ENCODE measurements at places on chromosomes 13 and 19. TPM values are rescaled to one million over a fixed set of nuclear protein-coding genes. Genes with fewer than 3 reads are reported as not detected.

DNA sequence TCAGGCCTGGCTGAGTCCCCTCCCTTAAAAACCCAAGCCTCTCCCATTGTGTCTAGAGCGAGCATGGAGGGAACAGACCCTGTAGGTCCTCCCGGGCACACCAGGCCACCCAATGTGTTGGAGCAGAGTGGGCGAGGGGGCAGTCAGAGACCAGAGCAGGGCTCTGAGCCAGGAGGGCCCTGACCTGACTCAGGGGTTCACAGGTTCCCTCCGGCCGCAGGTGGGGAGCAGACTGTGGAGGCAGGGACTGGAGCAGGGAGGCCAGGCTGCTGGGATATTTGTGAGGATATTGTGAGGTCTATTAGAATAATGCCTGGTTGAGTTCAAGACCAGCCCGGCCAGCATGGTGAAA, 1.6 kb upstream of the TYROBP start:
- DNase-seq, result no peak

GRCh38 chr19:35351411-35352176, 3.9 kb downstream of the FFAR1 start:
- no peak for DNase-seq

GRCh38 chr19:55471266-55471665, 5.2 kb upstream of the ZNF628 start:
- no peak for DNase-seq

GRCh38 chr13:94233401-94233800, 246.1 kb downstream of the DCT start:
- DNase-seq, result no peak

GRCh38 chr19:31519908-31520307, 170.7 kb upstream of the TSHZ3 start:
- no peak for DNase-seq

DNA sequence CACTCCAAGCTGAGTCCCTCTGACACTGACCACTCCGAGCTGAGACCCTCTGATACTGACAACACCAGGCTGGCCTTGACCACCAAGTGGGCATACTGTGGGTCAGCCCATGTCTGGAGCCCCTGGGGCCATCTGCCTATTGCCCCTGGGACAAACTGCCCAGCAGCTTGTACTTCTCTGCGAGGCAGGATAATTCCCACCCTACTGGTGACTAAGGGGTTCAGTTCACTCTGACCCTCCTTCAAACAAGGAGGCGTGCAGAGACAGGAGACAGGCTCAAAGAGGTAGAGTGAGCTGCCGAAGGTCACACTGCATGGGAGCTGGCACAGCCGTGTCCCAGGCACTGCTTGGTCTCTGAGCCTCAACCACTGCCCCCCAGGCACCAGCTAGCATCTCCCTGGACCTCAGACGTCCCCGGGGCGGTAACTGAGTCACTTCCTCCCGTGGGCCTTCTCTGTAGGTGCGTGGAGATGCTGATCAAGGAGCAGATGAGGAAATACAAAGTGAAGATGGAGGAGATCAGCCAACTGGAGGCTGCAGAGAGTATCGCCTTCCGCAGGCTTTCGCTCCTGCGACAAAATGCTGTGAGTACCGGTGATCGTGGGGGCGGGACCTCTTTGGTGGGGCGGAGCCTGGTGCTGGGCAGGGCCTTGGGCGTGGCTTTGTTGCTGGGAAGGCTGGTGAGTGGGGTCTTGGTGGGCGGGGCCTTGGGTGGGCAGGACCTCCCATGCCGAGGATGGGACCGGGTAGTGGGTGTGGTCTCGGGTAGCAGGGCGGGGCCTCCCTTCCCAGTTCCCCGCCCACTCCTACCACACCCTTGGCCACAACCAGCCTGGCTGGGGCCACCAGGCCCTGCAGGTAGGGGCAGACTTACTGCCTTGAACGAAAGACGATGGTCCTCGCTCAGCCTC, 5.8 kb upstream of the USE1 start:
- DNase-seq, result no peak

- no peak for DNase-seq
Observed at GRCh38 chr13:82010780-82011179, 1669.9 kb upstream of the SPRY2 start.

- DNase-seq, result no peak
Observed at GRCh38 chr13:30294004-30294403, 13.3 kb downstream of the KATNAL1 start.

GRCh38 chr13:86051134-86052103, 252.2 kb upstream of the SLITRK6 start:
- DNase-seq, result no peak

DNA sequence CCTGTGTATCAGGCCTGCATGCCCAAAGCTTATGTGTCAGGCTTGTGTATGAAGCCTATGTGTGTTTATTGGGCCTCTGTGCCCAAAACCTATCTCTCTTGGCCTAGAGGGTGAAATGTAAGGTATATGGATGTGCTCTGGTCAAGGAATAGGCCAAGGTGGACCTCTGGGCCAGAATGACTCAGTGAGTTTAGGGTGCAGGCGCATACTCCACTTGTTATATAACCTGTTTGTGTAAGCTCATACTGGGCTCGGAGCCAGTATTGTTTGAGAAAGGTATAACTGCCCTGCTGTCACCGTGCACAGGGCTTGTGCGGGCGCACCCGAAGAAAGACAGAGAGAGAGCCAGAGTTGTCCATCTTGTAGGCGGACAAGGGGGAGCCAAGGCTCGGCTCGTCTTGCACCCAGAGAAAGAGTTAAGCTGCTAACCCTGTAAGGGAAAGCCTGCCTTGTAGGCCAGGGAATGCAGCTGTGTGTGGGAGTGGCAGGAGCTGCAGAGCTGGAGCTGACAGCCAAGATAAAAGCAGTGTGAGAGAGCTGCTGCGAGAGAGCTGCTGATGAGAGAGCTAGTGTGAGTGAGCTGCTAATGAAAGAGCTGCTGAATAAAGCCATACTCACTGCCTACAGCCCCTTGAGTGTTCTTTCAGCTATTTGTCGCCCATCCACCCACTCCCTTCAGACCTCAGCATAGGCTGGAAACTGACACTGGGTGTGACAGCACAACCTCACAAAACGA, 43.4 kb upstream of the N4BP2L1 start:
- no peak for DNase-seq

DNA sequence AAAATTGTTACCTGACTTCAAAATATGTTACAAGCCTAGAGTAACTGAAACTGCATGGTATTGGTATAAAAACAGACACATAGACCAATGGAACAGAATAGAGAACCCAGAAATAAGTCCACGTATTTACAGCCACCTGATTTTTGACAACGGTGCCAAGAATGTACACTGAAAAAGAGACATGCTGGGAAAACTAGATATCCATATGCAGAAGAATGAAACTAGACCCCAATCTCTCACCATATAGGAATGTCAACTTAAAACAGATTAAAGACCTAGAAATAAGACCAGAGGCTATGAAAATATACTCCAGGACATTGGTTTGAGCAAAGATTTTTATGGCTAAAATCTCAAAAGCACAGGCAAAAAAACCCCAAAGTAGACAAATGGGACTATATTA, 76.5 kb downstream of the LATS2 start:
- no peak for DNase-seq

DNA sequence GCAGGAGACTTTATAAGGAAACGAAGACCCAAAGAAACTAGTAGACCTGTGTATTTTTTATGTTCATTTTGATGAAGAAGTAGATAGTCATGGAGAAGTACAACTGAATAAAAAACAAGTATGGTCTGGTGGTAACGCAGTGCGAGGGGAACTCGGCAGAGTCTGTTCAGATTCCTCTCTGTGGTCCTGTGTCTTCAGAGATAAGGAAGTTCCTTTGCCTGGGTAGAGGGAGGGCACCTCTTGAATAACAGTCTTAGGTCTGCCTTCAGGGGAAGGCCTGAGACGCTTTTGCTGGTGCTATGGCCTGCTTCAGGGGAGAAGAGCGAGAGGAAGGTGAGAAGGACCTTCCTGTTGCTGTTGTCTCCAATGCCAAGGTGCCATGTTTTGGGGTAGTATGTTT, 25.9 kb upstream of the SLC46A3 start:
- no peak for DNase-seq

DNA sequence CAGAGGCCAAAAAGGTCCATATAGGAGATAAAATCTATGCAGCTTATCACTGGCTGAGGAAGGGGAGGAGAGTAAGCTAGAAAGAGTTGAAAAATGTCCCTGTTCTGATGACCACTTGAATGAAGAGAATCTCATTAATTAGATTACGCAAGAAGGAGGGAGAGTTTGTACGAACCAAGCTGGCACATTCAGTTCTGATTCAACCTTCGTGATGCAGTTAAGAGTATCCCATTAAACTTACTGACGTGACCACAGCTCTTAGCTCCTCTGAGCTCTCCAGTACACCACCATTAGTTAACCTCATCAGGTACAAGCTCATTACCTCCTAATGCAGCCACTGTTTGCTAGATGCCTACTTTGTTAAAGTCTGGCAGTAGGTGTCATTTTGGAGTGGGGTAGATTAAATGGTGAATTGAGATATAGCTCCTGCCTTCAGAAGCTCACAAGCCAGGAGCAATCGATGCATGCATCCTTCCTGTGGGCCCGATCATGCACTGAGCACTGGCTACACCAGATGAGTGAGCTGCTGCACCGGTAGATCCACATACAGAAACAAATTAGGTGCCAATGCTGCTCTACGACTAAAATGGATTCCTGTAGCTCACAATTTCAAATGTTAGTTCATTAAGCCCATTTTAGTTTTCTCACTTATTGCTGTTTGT, 458.3 kb downstream of the COG6 start:
- no peak for DNase-seq

DNA sequence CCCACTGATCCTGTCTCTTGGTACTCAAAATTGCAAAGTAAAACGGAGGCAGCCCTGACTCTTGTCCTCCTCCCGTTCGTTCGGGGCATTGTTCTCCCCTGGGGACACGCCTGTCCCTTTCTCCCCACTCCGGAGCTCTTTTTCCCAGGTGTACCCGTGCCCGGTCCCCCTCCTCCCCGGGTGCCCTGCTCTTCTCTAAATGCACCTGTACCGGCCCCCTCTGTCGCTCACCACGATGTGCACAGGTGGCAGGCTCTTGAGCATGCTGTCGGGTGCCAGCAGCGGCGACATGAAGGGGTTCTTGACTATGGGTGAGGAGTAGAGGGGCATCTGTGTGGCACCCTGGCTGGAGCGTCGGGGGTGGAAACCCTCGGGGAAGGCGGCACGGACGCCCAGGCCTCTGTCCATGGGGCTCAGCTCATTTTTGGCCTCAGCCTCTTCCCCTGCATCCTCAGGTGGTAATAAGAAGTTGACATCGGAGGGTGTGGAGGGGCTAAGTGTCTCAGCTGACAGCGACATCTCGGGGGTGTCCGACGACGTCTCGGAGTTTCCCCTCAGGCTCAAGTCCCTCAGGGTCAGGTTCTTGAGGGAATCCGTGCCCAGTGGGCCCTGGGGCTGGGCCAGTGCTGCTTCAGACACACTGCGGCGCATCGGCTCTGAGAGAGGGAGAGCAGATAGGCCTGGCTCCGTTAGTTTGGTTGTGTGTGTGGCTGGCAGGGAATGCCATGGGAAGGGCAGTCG, 12.4 kb upstream of the CNFN start:
- DNase-seq, result no peak

- DNase-seq, result no peak
Observed at GRCh38 chr13:32894589-32895001, 121.6 kb upstream of the KL start.

- DNase-seq, result no peak
Observed at GRCh38 chr13:26494571-26495195, 62.8 kb upstream of the WASF3 start.

GRCh38 chr13:109677206-109677605, 109.2 kb downstream of the IRS2 start:
- DNase-seq, result no peak

GRCh38 chr13:28710161-28710560, 8.6 kb downstream of the SLC46A3 start:
- DNase-seq, result no peak

GRCh38 chr13:38147050-38147449, 202.6 kb upstream of the UFM1 start:
- no peak for DNase-seq

- DNase-seq, result no peak
Observed at GRCh38 chr13:110308656-110309359, 1.7 kb downstream of the COL4A2 start.

- DNase-seq, result no peak
Observed at GRCh38 chr19:14526423-14526822, 3.0 kb upstream of the TECR start.

DNA sequence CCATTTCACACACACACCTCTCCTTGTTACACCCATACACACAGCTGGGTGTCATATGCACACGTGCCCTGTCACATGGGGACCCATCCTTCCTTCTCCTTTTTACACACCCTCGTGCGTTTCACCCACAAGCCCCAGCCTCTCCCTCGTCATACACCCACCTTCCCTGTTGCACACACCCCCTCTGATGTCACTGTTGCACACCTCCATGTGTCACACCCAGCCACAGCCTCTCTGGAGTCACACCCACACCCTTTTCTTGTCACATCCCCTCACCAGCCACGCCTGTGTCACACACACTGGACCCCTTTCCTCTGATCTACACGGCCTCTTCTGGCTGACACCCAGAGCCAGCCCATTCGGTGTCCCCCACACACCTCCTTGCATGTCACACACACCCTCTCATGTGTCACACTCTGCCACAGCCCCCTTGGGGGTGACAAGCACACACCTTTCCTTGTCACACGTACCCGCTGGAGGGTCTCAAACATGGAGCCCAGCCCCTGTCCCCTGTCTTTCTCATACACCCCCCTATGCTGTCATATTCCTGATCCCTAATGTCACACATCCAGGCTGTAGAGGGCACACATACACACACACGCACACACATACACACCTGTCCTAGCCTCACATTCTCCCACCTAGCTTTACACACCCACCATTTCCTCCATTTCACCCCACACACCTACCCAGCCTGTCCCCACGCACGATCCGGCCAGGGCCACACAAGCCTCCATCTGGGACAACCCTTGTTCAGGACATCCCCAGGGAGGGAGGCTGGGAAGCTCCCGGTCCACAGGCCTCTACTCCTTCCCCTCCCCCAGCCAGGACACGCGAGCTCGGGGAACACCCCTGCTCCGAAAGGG, 1.4 kb downstream of the NOVA2 start:
- DNase-seq, result no peak

Gene KCTD4
- total RNA-seq, result 4.5 TPM

Gene C2CD4C
- 20.8 TPM for total RNA-seq

Gene FGF9
- 12.2 TPM for total RNA-seq

Gene OBI1
- 86.8 TPM for total RNA-seq

Gene METTL21C
- 0.41 TPM for total RNA-seq

Gene LYPD5
- total RNA-seq, result 2.0 TPM

Gene CEBPA
- total RNA-seq, result 1.6 TPM
